Astrocyte (in vitro differentiated cells and primary cell): ENCODE measurements at places on chromosomes 4 and X. TPM values are rescaled to one million over a fixed set of nuclear protein-coding genes. Genes with fewer than 3 reads are reported as not detected.

DNA sequence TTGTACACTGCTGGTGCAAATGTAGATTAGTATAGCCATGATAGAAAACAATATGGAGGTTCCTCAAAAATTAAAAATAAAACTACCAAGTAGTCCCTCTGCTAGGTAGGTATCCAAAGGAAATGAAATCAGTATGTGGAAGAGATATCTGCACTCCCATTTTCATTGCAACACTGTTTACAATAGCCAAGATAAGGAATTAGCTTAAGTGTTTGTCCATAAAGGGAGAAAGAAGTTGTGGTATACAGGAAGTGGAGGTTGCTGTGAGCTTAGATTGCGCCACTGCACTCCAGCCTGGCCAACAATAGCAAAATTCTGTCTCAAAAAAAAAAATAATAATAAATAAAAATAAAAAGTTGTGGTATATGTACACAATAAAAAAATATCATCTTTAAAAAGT, 325.0 kb upstream of the EMCN start:
- peak; percentile 28 for DNase-seq

- DNase-seq, result no peak
These were observed 60.8 kb downstream of the PALLD start for GRCh38 chr4:168557658-168558057.

DNA sequence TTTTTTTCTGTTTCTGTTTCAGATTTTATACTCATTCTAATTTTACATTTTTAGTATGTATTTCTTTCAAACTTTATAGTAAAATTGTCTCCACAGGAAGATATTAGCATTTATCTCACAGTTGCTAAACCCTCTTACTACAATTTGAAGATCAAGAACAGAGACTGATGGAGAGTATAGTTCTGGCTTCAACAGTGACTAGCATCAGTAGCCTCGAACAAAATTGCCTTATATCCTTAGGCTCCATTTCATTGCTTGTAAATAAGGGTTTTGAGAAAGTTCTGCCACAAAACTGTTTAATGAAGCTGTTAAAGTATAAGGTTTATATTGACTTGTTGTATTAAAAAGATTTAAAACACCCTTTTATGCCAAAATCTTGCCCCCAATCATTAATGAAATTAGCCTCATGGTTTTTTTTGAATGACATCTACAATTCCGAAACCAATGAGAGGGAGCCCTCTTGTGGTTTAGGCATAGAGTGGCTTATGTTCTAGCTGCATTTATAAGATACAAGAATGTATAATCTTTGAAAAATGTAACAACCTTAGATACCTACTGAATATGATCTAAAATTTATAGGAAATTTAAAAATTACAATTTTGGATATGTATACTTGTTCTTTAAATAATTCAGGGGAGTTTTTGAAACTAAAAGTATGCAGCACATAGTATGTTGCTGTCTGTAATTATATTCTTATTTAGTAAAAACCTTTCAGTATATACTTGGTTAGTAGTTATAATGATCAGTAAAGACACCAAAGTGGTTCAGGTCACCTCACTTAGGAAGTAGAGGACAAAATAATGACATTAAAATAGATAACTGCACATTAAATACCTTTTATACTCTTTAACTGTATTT, 109.8 kb upstream of the HPGD start:
- peak; percentile 12 for DNase-seq

- peak; percentile 49 for DNase-seq
These were observed 2.8 kb upstream of the RUFY3 start for GRCh38 chr4:70718811-70719604.

GRCh38 chrX:119041175-119041574, 31.6 kb upstream of the CT47C1 start:
- peak; percentile 82 for DNase-seq

DNA sequence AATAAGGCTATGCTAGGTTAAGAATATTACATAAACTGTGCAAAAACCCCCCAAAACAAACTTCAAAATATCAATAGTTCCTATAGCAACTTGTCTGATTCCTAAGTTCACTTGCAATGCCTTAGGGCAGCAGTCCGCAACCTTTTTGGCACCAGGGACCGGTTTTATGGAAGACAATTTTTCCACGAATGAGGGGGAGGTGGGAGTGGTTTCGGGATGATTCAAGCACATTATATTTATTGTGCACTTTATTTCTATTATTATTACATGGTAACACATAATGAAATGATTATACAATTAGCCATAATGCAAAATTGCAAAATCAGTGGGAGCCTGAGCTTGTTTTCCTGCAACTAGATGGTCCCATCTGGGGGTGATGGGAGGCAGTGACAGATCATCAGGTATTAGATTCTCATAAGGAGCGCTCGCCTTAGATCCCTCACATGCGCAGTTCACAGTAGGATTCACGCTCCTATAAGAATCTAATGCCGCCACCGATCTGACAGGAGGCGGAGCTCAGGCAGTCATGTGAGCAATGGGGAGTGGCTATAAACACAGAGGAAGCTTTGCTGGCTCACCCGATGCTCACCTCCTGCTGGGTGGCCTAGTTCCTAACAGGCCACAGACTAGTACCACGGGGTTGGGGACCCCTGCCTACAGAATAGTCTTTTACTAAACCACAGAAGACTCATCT, 39.7 kb downstream of the ACOX3 start:
- DNase-seq, result no peak

GRCh38 chr4:152935631-152936445, at the start of gene FHDC1:
Gene FHDC1, plus strand, starts transcription at chr4:152936323. Its CDS starts 6,735 bp downstream, at chr4:152943058.
- peak; percentile 19 for DNase-seq

- peak; percentile 26 for DNase-seq
These were observed 4.8 kb downstream of the PROM1 start for GRCh38 chr4:16079046-16079445.

DNA sequence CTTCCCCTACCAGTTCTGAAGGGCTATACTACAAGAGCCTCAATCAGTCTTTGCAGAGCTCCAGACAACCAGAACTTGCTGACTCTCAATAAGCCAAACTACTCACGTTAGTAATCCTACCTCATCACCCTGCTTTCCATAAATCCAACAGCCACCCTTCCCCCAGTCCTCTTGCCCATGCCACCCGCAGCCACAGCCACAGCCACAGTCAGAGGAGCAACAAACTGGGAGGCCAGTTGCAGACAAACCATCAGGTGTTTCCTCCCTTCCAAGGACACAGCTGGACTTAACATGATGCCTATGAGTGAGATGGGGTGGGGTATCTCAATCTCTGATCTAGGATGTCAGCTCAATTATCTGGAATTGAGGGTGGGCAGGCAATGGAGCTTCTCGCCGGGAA, 1.0 kb downstream of the GABRA3 start:
- DNase-seq, result no peak

DNA sequence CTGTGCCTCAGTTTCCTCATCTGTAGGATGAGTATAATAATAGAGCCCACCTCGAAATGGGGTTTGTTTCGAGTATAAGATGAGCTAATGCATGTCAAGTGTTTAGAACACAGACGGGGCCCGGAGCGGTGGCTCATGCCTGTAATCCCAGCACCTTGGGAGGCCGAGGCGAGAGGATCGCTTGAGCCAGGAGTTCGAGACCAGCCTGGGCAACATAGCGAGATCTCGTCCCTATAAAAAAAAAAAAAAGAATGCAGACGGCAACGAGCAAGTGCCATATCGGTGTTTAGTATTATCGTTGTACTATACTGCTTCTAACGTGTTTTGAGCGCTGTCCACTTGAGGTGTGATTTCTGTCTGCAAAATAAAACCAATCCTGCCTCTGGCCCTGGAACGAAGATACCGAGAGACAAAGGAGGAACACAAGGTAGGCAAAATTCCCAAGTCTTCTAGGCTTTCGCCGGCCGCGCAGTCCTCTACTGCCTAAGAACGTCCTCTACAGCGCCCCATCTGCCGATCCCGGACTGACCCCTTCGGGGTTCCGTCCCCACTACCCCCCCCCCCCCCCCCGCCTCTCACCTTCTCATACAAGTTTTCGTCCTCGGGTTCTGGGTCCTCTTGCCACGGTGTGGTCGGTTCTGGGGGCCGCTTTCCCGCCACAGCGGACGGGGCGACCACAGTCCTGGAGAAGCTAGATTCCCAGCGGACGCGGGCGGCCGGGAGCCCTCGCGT, 442 bp downstream of the NDUFB11 start:
- peak; percentile 8 for DNase-seq

DNA sequence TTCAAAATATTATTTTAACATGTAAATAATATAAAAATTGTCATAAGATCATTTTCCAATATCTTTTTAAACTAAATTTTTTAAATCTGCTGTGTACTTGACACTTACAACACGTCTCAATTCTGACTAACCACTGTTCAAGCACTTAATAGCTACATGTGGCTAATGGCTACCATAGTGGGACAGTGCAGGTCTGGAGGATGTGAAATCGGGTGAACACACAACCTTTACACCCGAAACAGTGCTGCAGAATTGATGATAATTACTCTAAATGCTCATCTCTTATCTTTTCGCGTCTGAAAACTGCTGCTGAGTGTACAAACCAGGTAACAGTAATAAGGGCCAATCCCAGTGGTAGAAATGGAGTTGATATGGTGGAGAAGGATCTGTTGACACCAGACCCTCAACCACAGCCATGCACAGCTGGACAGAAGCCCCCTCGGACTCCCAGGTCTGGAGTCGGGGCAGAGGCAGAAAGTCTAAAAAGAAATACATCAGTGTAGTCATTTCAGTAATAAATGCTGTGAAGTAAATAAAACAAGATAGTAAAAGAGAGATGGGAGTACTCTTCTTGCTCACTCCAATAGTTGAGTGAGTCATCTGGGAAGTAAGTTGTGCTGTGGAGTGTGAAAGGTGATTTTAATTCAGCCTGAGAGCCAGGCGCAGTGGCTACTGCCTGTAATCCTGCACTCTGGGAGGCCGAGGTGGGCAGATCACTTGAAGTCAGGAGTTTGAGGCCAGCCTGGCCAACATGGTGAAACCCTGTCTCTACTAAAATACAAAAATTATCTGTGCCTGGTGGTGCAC, 150.0 kb downstream of the CBR4 start:
- peak; percentile 76 for DNase-seq

Gene DUX4
- not detected in 2 replicates for total RNA-seq

GRCh38 chr4:99653916-99654315, 3.7 kb downstream of the C4orf54 start:
- DNase-seq, result no peak

- DNase-seq, result no peak
These were observed 82.8 kb upstream of the HPF1 start for GRCh38 chr4:169840554-169840953.

GRCh38 chr4:183607894-183608293, 51.1 kb downstream of the RWDD4 start:
- no peak for DNase-seq

Gene F8A1
- total RNA-seq, result 24.8 and 25.6 TPM in 2 replicates

Gene MAGEE2
- total RNA-seq, result not detected in 2 replicates

DNA sequence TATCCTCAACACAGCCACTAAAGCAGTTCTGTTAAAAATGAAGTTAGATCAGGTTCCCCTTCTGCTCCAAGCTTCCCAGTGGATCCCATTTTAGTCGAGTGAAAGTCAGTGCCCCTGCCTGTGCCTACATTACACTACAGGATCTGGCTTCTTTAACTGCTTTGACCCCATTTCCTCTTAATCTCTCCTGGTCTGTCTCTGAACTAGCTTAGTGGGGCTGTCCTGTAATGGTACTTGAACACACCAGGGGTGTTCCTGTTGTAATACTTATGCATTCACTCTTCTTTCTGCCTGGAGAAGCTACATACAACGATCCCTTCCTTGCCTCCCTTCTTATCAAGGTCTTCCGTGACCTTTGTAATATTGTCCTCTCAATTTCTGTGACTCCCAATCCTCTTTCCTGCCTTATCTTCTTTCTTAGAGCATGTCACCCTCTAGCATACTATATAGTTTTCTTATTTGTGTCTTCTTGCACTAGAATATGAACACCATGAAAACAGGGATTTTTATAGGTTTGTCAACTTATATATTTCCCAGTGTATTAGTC, 16.7 kb downstream of the ARSJ start:
- no peak for DNase-seq

GRCh38 chr4:7323461-7323871, 111.3 kb downstream of the PSAPL1 start:
- DNase-seq, result no peak

Gene REPS2
- 1.2 and 1.3 TPM in 2 replicates for total RNA-seq

Gene MAGEH1
- total RNA-seq, result 15.1 and 15.4 TPM in 2 replicates

DNA sequence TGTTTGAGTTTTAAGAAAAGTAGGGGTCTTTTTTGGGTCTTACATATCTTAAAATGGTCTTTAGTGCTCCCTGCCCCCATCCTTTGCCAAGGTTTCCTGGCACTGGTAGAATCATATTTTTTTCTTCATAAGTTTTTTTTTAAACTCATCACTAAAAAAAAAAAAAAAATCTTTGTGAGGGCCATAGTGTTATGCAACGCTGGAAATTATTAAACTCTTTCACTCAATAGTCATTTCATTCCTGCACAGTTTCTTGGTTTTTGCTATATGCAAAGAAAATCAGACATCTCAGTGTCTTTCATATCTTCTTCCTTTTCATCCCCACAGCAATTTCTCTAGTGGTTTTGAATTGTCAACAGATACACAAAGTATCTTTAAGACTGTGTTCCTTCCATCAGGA, 95.6 kb downstream of the TMA16 start:
- DNase-seq, result no peak

DNA sequence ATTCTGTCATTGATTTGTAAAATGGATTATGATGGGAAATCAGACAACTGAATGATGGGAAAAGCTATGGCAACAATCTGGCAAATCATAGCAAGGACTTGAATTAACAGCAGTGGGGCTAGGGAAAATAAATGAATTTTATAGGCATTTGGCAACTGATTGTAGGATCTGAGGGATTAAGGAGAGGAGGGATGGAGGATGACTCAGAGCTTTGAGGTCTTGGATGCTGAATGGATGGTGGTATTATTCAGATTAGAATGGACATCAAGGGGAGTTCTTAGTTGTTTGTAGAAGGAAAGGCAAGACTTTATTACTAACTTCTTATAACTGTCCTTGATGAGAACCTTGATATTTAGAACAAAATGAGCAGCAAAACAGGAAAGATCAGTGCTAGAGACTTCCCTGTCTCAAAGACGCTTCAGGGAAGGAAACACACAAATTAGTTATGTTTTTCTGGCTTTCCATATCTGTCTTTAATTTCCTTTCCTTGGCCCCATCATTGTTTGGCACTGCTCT, 51.4 kb upstream of the HHIP start:
- no peak for DNase-seq

- no peak for DNase-seq
These were observed 105.0 kb downstream of the NDST3 start for GRCh38 chr4:118139241-118139640.

DNA sequence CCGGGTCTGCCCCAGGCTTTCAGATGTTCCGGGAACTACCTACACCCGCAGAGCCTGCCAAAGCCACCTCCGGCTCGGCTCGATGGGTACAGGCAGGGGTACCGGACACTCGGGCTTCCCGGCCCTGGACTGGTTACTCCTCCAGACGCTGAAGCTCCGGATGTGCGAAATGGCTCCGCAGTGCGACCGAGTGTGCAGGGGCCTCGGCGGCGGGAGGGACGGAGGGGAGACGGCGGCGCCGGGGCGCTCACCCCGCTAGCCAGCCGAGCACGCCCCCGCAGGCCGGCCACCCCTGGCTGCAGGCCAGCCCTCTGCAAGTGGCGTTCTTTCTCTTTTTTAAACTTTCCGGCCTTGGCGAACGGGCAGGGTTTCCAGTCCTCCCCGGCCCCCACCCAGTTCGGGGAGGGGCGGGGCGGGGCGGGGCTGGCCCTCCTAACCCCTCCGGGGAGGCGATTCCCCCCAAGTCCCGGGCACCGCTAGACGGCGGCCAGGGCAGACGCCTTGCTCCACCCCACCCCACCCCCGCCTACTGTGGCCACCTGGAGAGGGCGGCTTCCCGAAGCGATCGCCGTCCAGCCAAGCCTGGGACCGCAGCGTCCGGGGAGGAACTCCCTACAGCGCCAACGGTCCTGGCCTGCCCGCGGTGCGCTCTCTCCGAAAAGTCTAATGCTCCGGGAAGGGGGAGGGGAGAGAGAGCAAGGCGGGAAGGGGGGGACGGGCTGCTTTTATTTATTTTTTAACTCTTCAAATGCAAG, 7.5 kb downstream of the BCOR start:
- DNase-seq, result no peak

- peak; percentile 78 for DNase-seq
These were observed 6.8 kb downstream of the TBC1D19 start for GRCh38 chr4:26590639-26591038.
